ENCODE measurements at places on chromosomes 5 and 9. TPM values are rescaled to one million over a fixed set of nuclear protein-coding genes. Genes with fewer than 3 reads are reported as not detected.

EQTN gene
- total RNA-seq: not detected

ORM2 gene
- not detected for total RNA-seq

PTGDS gene
- 2.6 TPM for total RNA-seq

SOX30 gene
- 0.07 TPM for total RNA-seq

NXNL2 gene
- 0.56 TPM for total RNA-seq

LMAN2 gene
- total RNA-seq: 198 TPM

ZNF782 gene
- 5.5 TPM for total RNA-seq

OGN gene
- total RNA-seq: 0.11 TPM

SHISAL2B gene
- not detected for total RNA-seq

KIF4B gene
- not detected for total RNA-seq

ADAMTS6 gene
- total RNA-seq: 15.4 TPM
